ENCODE measurements at places on chromosomes 11 and 22. TPM values are rescaled to one million over a fixed set of nuclear protein-coding genes. Genes with fewer than 3 reads are reported as not detected.

YPEL4 gene
- not detected for total RNA-seq

SMTNL1 gene
- not detected for total RNA-seq

THYN1 gene
- total RNA-seq: 20.0 TPM

CD6 gene
- 0.80 TPM for total RNA-seq

MPEG1 gene
- total RNA-seq: 1.8 TPM

ARFGAP2 gene
- 77.9 TPM for total RNA-seq

LARGE1 gene
- total RNA-seq: 6.2 TPM

PRDM10 gene
- 10.0 TPM for total RNA-seq

CLTCL1 gene
- total RNA-seq: 6.8 TPM

HSPB2 gene
- 0.32 TPM for total RNA-seq

TRIM51 gene
- not detected for total RNA-seq

TOLLIP gene
- 118 TPM for total RNA-seq

KCTD21 gene
- 8.4 TPM for total RNA-seq

PTPRCAP gene
- total RNA-seq: 2.5 TPM

OR4D5 gene
- total RNA-seq: not detected

GAS2 gene
- total RNA-seq: 1.2 TPM

PSMA1 gene
- total RNA-seq: 106 TPM

UBASH3B gene
- total RNA-seq: 13.9 TPM

C11orf58 gene
- total RNA-seq: 60.0 TPM

ENTHD1 gene
- total RNA-seq: not detected

OR56A1 gene
- total RNA-seq: not detected

RTN3 gene
- total RNA-seq: 49.3 TPM

KRTAP5-8 gene
- total RNA-seq: 0.32 TPM

ZNRF3 gene
- total RNA-seq: 6.4 TPM

LDLRAD3 gene
- 7.2 TPM for total RNA-seq

AP5B1 gene
- 18.2 TPM for total RNA-seq

SIK2 gene
- 6.8 TPM for total RNA-seq

TLCD5 gene
- total RNA-seq: 0.48 TPM

NRXN2 gene
- 0.12 TPM for total RNA-seq

KLHL35 gene
- 0.84 TPM for total RNA-seq

UCP3 gene
- total RNA-seq: 0.28 TPM

CTSW gene
- not detected for total RNA-seq

MICAL2 gene
- 15.5 TPM for total RNA-seq

UPK3A gene
- not detected for total RNA-seq

ANO1 gene
- total RNA-seq: 7.9 TPM

DGAT2 gene
- total RNA-seq: 12.4 TPM

NEFH gene
- not detected for total RNA-seq

MMP12 gene
- 0.16 TPM for total RNA-seq

USP2 gene
- total RNA-seq: 2.8 TPM

GAB4 gene
- total RNA-seq: not detected

B3GAT1 gene
- total RNA-seq: 0.08 TPM

GLYATL1 gene
- total RNA-seq: 0.44 TPM

DDIAS gene
- total RNA-seq: 8.9 TPM

KRTAP5-1 gene
- not detected for total RNA-seq

TRPM5 gene
- total RNA-seq: not detected

MMP8 gene
- not detected for total RNA-seq

IGLL1 gene
- not detected for total RNA-seq

All from esophagus mucosa (tissue), 1 donor.